ENCODE measurements at places on chromosomes 16 and 17.
A peak's percentile ranks its signal among the peaks of the same experiment; 100 is the strongest.

GRCh38 chr17:33789658-33790057 lies 465.4 kb upstream of the CCL2 start:
- no peak overlapping the region for H3K27ac ChIP-seq
- no peak for DNase-seq
- H3K36me3 ChIP-seq, result no peaks in the 10 kb centered on the region
- H3K4me1 ChIP-seq, result no peaks in the 10 kb centered on the region
- no peak overlapping the region for H3K4me3 ChIP-seq

GRCh38 chr17:73414171-73414955 lies 102.6 kb upstream of the CDC42EP4 start:
- H3K4me3 ChIP-seq, result no peak overlapping the region
- H3K4me1 ChIP-seq, result peaks cover 8% of the 10 kb centered on the region
- H3K27ac ChIP-seq, result no peak overlapping the region

GRCh38 chr16:17407321-17407720 lies 63.4 kb downstream of the XYLT1 start:
- no peaks in the 10 kb centered on the region for H3K27me3 ChIP-seq
- no peak overlapping the region for H3K27ac ChIP-seq
- H3K4me1 ChIP-seq, result no peaks in the 10 kb centered on the region

- H3K27ac ChIP-seq, result no peak overlapping the region
- H3K4me1 ChIP-seq, result peaks cover 12% of the 10 kb centered on the region
- DNase-seq, result no peak
- H3K36me3 ChIP-seq, result peaks cover 8% of the 10 kb centered on the region
Measured at GRCh38 chr17:78734793-78735641, 47.1 kb downstream of the CYTH1 start.

GRCh38 chr17:48612854-48613691 lies 2.0 kb downstream of the HOXB8 start:
- no peaks in the 10 kb centered on the region for H3K36me3 ChIP-seq
- H3K4me3 ChIP-seq, result peak overlapping the region; percentile 62
- peaks cover 25% of the 10 kb centered on the region for H3K4me1 ChIP-seq

DNA sequence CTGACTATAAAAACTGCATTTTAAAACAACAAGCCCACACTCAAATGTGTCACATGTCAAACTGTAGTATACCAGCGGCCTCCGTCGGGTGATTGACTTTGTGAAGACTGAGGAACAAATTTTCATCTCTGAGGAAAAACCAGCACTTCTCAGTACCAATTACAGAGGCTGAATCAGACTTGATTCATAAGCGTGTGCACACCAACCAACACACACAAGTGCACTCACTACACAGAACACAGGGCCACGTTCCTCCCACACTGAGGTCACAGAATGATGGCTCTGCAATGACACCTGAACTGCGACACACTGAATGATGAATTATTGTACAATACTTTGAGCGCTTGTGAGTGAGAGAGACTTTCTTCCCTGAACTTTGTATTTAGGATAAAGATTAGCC lies 29.6 kb downstream of the XPO6 start:
- no peaks in the 10 kb centered on the region for H3K27me3 ChIP-seq
- peak overlapping the region; percentile 70 for H3K27ac ChIP-seq
- H3K4me3 ChIP-seq, result no peak overlapping the region
- peaks cover 8% of the 10 kb centered on the region for H3K36me3 ChIP-seq
- peaks cover 8% of the 10 kb centered on the region for H3K4me1 ChIP-seq

GRCh38 chr16:19886073-19886941 lies 1.7 kb upstream of the GPRC5B start:
- H3K27me3 ChIP-seq, result no peaks in the 10 kb centered on the region
- DNase-seq, result peak; percentile 74
- no peak overlapping the region for H3K27ac ChIP-seq

- peaks cover 2% of the 10 kb centered on the region for H3K4me1 ChIP-seq
- no peak overlapping the region for H3K27ac ChIP-seq
- H3K27me3 ChIP-seq, result peaks cover 48% of the 10 kb centered on the region
- H3K36me3 ChIP-seq, result no peaks in the 10 kb centered on the region
- no peak for DNase-seq
Measured at GRCh38 chr16:87166321-87166720, 150.9 kb downstream of the C16orf95 start.

DNA sequence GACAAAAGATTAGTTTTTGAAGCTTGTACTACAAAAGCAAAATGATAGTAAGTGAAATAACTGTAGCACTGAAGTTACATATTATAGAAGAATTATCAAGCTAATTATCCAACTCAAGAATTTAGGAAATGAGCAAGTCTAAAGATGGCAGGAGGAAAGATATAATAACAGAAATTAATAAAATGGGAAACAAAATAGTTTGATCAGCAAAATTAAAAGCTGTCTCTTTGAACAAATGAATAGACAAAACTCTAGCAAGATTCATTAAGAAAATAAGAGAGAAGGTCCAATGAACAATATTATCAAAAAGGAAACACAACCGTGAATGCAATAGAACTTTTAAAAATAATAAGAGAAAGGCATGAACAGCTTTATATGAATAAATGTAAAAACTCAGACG lies 224.3 kb upstream of the IRX5 start:
- no peak overlapping the region for H3K4me3 ChIP-seq
- DNase-seq, result no peak
- no peaks in the 10 kb centered on the region for H3K36me3 ChIP-seq
- H3K4me1 ChIP-seq, result no peaks in the 10 kb centered on the region
- H3K27ac ChIP-seq, result no peak overlapping the region

- no peak for DNase-seq
- H3K27me3 ChIP-seq, result peaks cover 4% of the 10 kb centered on the region
- H3K4me1 ChIP-seq, result peaks cover 33% of the 10 kb centered on the region
- no peak overlapping the region for H3K4me3 ChIP-seq
- H3K36me3 ChIP-seq, result no peaks in the 10 kb centered on the region
- peak overlapping the region; percentile 67 for H3K27ac ChIP-seq
Measured at GRCh38 chr17:1997289-1997926, 27.7 kb downstream of the RTN4RL1 start.

- H3K36me3 ChIP-seq, result peaks cover 70% of the 10 kb centered on the region
- peaks cover 3% of the 10 kb centered on the region for H3K4me1 ChIP-seq
- H3K4me3 ChIP-seq, result no peak overlapping the region
- H3K27me3 ChIP-seq, result no peaks in the 10 kb centered on the region
- H3K27ac ChIP-seq, result no peak overlapping the region
- DNase-seq, result no peak
Measured at GRCh38 chr16:1325261-1325660, 8.2 kb upstream of the BAIAP3 start.

GRCh38 chr17:17419631-17420030 lies 57.2 kb upstream of the MED9 start:
- H3K27ac ChIP-seq, result no peak overlapping the region
- no peaks in the 10 kb centered on the region for H3K27me3 ChIP-seq
- no peak for DNase-seq
- no peak overlapping the region for H3K4me3 ChIP-seq
- H3K4me1 ChIP-seq, result peaks cover 4% of the 10 kb centered on the region

GRCh38 chr17:266701-267667 lies 85.5 kb upstream of the DOC2B start:
- DNase-seq, result no peak
- H3K27me3 ChIP-seq, result peaks cover 17% of the 10 kb centered on the region
- peaks cover 29% of the 10 kb centered on the region for H3K36me3 ChIP-seq
- no peak overlapping the region for H3K4me3 ChIP-seq

DNA sequence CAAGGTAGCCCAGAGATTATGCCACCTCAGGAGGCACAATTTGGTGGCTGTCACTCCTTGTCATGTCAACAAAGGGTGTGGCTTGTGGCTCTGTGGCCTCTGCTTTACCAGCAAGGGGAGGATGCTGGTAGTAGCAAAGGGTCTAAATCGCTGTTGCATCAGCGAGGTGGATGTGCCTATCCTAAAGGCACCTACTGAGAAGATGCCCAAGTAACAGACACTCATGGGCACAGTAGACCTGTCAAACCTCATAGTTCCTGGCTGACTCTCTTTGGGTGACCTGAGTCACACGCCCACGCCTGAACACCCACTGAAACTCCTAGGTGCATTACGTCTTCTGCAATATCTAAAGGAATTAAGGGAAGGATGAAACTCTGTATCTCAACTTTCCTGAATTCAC lies 139.5 kb downstream of the PRKCB start:
- H3K27ac ChIP-seq, result no peak overlapping the region
- DNase-seq, result no peak
- no peaks in the 10 kb centered on the region for H3K36me3 ChIP-seq
- no peaks in the 10 kb centered on the region for H3K4me1 ChIP-seq
- H3K4me3 ChIP-seq, result no peak overlapping the region
- H3K27me3 ChIP-seq, result no peaks in the 10 kb centered on the region

DNA sequence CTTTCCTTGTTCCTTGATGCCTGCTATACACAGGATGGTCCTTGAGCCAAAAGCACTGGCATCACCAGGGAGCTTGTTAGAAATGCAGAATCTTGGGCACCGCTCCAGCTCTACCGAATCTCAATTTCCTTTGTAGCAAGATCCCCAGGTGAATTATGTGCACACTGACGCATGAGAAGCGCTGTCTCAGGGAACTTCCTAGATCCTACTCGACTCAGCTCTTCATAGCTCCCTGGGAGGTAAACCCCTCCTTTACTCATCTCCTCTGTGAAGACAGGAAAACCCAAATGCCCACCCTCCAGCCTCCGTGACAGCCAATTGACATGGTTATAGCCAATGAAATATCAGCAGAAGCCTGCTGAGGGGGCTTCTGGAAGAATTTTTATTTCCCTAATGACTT lies 4.1 kb downstream of the USP31 start:
- no peaks in the 10 kb centered on the region for H3K27me3 ChIP-seq
- no peaks in the 10 kb centered on the region for H3K36me3 ChIP-seq
- peaks cover 20% of the 10 kb centered on the region for H3K4me1 ChIP-seq
- no peak for DNase-seq
- no peak overlapping the region for H3K4me3 ChIP-seq
- H3K27ac ChIP-seq, result peak overlapping the region; percentile 89

GRCh38 chr17:49054342-49055092 lies 57.3 kb downstream of the IGF2BP1 start:
- H3K27me3 ChIP-seq, result no peaks in the 10 kb centered on the region
- no peak overlapping the region for H3K4me3 ChIP-seq
- no peak for DNase-seq

GRCh38 chr17:65633988-65634387 lies 72.5 kb upstream of the AXIN2 start:
- no peaks in the 10 kb centered on the region for H3K27me3 ChIP-seq
- no peak for DNase-seq
- peaks cover 3% of the 10 kb centered on the region for H3K36me3 ChIP-seq
- H3K4me1 ChIP-seq, result peaks cover 7% of the 10 kb centered on the region
